ENCODE measurements at places on chromosomes 7 and 10.

DNA sequence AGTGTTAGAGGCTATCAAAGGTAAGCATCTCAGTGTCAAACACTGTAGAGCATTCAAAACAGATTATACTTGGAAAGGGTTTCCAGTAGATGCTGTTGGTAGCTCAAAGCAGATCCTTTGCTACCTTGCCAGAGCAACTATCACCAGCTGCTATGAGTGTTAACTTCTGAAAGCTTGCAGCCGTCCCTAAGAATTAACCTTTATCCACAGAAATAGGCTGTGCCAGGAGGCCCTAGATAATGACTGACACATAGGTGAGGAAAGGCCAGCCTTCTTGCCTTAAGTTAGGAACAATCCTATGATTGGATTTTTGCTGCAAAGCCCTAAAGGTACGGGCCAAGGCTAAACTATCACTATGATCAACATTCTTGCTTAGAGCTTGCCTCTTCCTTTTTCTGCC lies 263.2 kb downstream of the DGKB start:
- no peak for DNase-seq

DNA sequence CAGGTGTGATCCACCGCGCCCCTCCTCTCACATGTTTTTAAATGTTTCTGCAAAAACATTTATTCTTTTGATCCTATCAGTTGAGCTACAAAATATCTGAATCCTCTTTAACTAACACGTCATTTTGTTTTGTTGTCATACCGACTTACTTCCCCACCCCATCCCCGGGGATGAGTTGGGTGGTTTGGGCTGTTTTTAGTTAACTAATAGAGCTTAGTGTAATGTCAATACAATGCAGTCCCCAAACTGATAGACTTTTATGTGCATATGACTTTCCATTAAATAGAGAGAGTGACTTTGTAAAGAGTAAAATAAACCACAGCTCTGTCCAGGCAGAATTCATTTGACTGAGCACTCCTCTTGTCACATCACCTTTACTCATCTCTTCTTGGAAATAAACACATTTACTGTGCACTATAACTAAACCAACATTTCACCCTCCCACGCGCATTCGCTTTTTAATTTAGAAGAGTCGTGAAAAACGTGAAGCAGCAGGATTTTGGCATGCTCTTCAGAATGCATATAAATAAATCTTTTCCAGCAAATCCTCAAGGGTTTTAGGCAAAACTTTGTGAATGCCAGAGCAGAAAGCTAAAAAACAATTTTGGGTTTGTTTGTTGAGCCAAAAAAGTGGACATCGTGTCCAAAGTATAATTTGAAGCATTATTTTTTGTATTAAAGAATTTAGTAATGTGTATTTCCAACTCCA lies 187.4 kb upstream of the MGMT start:
- no peak for DNase-seq

DNA sequence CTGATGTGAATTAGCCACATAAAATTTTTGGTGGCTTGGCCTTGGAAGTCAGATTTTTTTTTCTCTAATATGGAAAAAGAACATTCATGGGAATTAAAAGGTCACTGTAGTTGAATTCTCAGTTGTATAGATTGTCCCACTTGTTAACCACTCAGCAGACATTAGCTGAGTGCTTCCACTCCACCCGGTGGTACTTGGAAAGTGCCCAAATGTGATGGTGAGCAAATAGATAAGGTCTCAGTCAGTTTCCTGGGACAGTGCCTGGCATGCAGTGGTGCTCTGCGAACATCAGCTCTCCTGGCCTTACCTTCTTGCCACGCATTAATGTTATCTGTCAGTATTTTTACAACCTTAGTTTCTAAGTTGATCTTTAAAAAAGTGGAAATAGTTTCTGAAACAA lies 1.4 kb downstream of the ATP5F1C start:
- DNase-seq = no peak

GRCh38 chr7:42135728-42136127 lies 101.3 kb downstream of the GLI3 start:
- DNase-seq = no peak

- no peak for DNase-seq
Measured at GRCh38 chr7:111840528-111840927, 278.2 kb upstream of the IMMP2L start.

DNA sequence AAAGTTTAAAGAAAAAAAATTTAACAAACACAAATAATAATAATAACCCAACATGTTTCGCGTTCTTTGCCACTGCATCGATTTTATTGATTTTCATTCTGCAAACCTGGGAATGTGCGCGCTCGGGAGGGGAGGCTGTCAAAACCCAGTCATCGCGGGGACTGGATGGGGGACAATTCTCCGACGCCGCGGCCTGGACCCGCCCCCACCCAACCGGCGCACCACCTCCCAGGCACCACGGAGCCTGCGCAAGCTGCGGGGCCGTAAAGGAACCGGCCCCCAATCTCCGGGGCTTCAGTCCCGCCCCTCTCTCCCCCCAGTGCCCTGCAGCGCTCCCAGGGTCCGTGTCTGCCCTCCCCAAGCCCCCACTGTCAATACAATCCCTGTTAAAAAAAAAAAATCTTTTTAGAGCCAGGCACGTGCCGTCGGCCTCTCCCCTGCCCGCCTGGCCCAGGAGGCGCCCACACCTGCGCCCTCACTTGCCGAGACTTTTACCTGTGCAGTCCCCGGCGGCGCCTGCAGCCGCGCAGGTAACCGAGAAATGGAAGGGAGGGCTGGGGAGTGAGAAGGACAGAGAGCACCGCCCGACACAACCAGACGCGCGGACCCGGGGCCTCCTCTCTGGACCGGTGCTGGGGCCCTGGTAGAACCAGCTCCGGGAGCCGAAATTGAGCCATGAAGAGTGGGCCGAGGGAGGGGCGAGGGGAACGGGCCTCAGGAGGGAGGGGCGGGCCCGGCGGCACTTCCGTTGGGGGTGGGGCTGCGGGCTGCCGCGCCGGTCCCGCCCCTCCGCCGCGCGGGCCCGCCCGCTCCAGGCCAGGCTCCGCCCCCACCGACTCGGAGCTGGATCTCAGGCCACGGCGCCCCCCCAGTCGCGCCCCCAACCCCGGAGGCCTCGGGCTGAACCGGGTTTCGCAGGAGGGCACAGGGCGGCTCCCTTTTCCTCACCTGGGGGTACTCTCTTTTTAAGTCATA lies 7.6 kb upstream of the ZNF503 start:
- no peak for DNase-seq

DNA sequence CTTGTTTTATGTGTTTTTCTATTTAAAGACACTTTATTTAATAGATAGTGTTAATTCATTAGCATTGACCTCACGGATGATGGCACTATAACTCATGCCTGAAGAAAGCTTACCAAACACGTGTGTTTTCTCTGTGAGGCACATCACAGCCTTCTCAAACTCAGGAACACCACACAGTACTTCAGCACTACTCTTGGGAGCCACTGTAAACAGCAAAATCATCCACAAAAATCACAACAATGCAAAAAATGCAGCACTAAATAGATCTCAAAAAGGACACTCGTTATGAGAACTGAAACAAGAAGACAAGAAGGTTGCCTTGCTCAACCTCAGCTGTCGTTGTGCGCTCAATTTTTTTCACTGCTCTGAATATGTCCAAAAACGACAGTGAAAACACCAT lies 12.0 kb upstream of the PARP12 start:
- no peak for DNase-seq

- no peak for DNase-seq
Measured at GRCh38 chr7:15688911-15689310, 2.4 kb upstream of the MEOX2 start.

- no peak for DNase-seq
Measured at GRCh38 chr10:6999232-6999925, 411.5 kb downstream of the SFMBT2 start.

DNA sequence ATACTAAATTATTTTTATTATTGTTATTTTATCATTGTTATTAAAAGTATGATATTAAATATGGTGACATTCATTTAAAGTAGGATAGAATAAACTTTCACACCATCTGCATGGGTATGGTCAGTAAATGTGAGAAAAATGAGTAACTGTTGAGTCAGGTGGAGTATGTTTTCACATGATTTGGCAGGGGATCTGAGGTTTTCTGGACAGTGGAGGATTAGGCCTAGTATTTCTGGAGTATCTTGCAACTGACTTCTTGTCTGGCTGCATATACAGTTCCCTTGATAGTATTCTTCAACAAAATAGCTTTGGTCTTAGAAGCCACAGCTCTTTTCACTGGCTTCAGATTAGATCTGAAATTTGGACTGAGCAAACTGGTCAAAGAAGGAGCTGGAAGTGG lies 54.5 kb downstream of the GBF1 start:
- DNase-seq = no peak

- DNase-seq = no peak
Measured at GRCh38 chr10:75470901-75471300, 39.5 kb downstream of the LRMDA start.

GRCh38 chr7:8638076-8638475 lies 204.7 kb downstream of the NXPH1 start:
- no peak for DNase-seq

- no peak for DNase-seq
Measured at GRCh38 chr7:139106959-139107358, 2.6 kb downstream of the ZC3HAV1 start.

- DNase-seq = no peak
Measured at GRCh38 chr7:132882714-132883428, 199.0 kb downstream of the CHCHD3 start.

DNA sequence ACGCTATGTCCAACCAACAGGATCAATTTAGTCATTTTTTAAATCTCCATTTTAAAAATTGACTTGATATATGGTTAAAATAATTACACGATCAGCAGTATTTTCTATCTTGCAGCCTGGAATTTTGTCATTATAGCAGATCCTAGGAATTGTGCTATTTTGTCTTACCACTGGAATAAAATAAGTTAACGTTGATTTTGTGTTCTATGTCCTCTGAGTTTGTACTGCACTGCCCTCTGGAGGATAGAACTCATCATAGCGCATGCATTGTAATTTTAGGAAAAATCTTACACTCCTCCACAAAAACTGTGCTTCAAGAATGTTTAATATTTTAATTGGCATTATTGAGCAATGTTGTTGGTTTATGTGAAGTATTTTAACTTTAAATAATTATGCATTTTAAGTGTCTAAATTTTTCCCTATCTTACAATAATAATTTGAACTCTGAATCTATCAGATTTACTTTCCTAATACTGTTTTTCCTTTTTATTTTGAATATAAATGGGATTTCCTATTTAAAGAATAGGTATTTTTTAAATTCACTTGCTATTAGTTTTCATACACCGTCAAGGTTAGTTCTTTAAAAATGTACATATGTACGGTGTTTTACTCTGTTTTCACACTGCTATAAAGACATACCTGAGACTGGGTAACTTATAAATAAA lies 220.1 kb downstream of the PPP1R3A start:
- DNase-seq = no peak
